Epithelial cell of alveolus of lung (primary cell): ENCODE measurements at places on chromosomes 1 and 21. TPM values are rescaled to one million over a fixed set of nuclear protein-coding genes. Genes with fewer than 3 reads are reported as not detected.

TNFSF18 gene
- 45.8 TPM in 1 of 2 replicates, not detected in the other for total RNA-seq

OR10Z1 gene
- not detected in 2 replicates for total RNA-seq

NUAK2 gene
- 2.1 and 13.1 TPM in 2 replicates for total RNA-seq

MSH4 gene
- not detected in 2 replicates for total RNA-seq

TMCO2 gene
- total RNA-seq = not detected in 2 replicates

LCE1D gene
- not detected in 2 replicates for total RNA-seq

DMBX1 gene
- not detected in 2 replicates for total RNA-seq

COL24A1 gene
- total RNA-seq = 0.80 and 1.3 TPM in 2 replicates

SNAPIN gene
- total RNA-seq = 58.3 and 61.5 TPM in 2 replicates

DEDD gene
- total RNA-seq = 22.4 and 25.6 TPM in 2 replicates

ANKRD65 gene
- total RNA-seq = 3.1 and 4.1 TPM in 2 replicates

CNIH3 gene
- 3.8 and 7.6 TPM in 2 replicates for total RNA-seq

KLHDC9 gene
- 0.96 and 1.0 TPM in 2 replicates for total RNA-seq

MPL gene
- total RNA-seq = not detected in 2 replicates

IFNLR1 gene
- total RNA-seq = 0.78 TPM in 1 of 2 replicates, not detected in the other

MXRA8 gene
- 281 and 666 TPM in 2 replicates for total RNA-seq

TRABD2B gene
- total RNA-seq = under 0.01 TPM in 1 of 2 replicates, not detected in the other

FCRLB gene
- 1.0 and 1.2 TPM in 2 replicates for total RNA-seq

CFAP141 gene
- not detected in 2 replicates for total RNA-seq

CD1B gene
- not detected in 2 replicates for total RNA-seq

HMCN1 gene
- total RNA-seq = 4.6 and 6.9 TPM in 2 replicates

GPR137B gene
- total RNA-seq = 7.3 and 14.2 TPM in 2 replicates

LMOD1 gene
- total RNA-seq = 0.56 and 1.0 TPM in 2 replicates

CFHR2 gene
- total RNA-seq = not detected in 2 replicates

RABGGTB gene
- 46.9 and 52.5 TPM in 2 replicates for total RNA-seq

HCRTR1 gene
- total RNA-seq = 0.13 TPM in 1 of 2 replicates, not detected in the other
